Stimulated activated CD8-positive, alpha-beta memory T cell treated with anti-CD3 and anti-CD28 coated beads, Interleukin-4, amount 100 ng/mL, for 1 hour (primary cell): ENCODE measurements at places on chromosomes 5 and 9.

- DNase-seq, result no peak
These were observed 10.0 kb downstream of the CEMIP2 start for GRCh38 chr9:71758277-71758676.

DNA sequence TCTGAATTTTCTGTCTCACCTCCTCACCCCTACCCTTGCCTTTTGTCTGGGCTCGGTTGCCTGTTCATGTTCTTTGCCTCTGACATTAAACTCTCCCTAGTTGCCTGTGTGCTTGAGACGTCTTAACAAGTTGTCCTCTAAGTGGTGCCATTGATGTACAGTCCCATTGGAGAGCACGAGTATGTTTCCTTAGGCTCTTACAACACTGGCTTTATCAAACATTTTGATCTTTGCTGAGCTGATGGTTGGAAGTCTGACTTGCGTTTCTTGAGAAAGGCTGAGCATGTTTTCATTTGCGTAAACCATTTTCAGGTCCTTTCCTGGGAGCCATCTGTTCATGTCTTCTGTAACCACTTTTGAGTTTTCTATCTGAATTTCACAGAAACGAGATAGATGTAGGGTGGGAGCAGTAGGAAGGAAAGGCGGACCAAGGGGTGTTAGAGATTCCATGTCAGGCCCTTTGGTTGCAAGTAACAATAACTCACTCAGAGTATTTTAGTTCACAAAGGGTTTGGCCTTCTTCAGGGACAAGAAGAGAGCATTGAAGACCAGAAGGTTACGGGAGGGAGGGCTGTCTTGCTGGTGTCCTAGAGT lies 35.4 kb downstream of the OTULIN start:
- no peak for DNase-seq

- no peak for DNase-seq
These were observed 1.2 kb downstream of the FGF18 start for GRCh38 chr5:171420431-171421241.

GRCh38 chr9:126171641-126172040 lies 155.0 kb upstream of the MVB12B start:
- DNase-seq, result no peak

GRCh38 chr9:126693428-126693944 lies 79.8 kb downstream of the LMX1B start:
- DNase-seq, result no peak

DNA sequence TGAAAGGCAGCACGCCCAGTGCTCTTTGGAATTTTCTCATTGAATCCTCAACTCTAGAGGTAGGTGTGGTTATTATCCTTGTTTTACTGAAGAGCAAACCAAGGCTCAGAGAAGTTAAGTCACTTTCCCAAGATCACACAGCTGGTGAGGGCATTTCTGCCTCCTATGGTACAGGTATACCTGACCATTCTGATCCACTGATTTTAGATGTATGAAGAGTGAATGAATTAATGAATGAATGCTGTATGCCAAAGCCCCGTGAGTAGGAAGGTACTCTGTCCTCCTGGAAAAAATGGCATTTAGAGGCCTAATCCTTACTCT lies 18.2 kb upstream of the CSF1R start:
- DNase-seq, result no peak

GRCh38 chr5:4028384-4028783 lies 432.8 kb downstream of the IRX1 start:
- DNase-seq, result no peak

DNA sequence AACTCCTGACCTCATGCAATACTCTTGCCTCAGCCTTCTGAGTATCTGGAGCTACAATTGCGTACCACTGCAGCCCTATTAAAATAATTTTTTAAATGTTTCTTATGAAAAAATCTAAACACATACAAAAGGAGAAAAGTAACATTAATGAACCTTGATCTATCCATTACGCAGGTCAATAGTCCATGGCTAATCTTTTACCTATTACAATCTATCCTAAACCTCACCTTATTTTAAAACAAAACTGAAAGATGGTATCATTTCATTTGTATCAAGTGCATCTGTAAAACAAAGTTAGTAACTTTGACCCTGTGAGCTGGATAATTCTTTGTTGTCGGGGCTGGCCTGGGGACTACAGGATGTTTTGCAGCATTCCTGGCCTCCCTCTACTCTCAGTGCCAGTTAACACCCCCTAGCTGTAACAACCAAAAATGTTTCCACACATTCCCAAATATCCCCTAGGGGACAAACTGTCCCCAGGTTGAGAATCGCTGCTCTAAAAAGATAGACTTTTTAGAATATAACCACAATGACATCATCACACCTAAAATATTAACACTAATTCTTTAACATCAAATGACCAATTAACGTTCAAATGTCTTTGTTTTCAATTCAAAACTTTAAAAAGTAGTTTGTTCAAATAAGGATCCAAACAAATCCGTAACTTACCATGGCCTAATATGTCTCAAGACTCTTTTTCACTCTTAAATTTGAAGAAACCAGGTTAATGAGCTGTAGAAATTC lies 54.8 kb downstream of the RNF38 start:
- DNase-seq, result no peak

DNA sequence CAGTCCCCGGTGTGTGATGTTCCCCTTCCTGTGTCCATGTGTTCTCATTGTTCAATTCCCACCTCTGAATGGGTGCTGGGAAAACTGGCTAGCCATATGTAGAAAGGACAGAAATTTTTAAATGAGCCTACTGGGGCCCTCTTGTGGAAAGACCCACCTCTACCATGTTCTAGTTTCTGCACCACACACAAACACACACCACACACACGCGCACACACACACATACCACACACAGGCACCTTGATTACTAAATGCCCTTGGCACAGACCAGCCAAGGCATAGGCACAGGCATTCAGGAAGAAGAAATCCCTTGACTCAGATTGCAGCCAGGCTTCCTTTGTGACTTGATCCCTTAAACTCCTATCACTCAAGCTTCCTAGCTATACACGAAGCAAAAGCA lies 60.5 kb downstream of the SIL1 start:
- DNase-seq, result no peak

GRCh38 chr5:43065387-43065947 lies 25.3 kb upstream of the ANXA2R start:
- DNase-seq, result no peak

GRCh38 chr5:81021486-81021885 lies 61.3 kb downstream of the RASGRF2 start:
- no peak for DNase-seq

DNA sequence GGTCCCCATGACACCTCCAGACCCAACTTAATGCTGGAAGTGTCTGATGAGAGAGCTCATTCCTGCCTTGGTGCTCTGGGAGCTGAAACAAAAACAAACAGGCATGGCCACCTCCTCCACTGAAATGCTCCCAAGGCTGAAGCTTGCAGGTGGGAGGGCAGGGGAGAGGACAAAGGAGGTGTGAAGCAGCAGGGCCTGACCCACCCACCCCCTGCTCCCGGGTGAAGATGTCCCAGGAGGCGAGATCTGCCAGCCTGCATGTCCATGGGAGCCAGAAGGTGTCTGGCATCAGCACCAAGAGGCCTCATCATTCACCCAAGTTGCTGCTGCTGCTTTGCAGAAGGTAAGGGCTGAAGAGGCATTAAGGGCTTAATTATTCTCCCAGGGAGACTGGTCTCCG lies 4.2 kb upstream of the CCIN start:
- DNase-seq, result no peak

DNA sequence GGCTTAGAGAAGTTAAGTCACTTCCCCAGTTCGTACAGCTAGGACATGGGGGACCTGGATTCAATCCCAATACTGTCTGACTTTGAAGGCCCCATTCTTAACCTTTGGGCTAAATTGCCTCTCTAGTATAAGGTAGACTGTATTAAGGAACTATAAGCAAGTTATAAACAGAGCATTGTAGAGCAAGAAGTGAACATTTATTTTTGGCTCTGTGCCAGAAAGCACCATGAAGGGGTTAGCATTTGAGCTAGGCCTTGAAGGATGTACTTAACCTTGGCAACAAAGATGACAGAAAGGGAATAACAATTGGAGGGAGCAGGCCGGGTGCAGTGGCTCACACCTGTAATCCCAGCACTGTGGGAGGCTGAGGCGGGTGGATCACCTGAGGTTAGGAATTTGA lies 32.8 kb downstream of the GALNT10 start:
- no peak for DNase-seq

GRCh38 chr9:137008312-137008711 lies 11.9 kb upstream of the CLIC3 start:
- no peak for DNase-seq

DNA sequence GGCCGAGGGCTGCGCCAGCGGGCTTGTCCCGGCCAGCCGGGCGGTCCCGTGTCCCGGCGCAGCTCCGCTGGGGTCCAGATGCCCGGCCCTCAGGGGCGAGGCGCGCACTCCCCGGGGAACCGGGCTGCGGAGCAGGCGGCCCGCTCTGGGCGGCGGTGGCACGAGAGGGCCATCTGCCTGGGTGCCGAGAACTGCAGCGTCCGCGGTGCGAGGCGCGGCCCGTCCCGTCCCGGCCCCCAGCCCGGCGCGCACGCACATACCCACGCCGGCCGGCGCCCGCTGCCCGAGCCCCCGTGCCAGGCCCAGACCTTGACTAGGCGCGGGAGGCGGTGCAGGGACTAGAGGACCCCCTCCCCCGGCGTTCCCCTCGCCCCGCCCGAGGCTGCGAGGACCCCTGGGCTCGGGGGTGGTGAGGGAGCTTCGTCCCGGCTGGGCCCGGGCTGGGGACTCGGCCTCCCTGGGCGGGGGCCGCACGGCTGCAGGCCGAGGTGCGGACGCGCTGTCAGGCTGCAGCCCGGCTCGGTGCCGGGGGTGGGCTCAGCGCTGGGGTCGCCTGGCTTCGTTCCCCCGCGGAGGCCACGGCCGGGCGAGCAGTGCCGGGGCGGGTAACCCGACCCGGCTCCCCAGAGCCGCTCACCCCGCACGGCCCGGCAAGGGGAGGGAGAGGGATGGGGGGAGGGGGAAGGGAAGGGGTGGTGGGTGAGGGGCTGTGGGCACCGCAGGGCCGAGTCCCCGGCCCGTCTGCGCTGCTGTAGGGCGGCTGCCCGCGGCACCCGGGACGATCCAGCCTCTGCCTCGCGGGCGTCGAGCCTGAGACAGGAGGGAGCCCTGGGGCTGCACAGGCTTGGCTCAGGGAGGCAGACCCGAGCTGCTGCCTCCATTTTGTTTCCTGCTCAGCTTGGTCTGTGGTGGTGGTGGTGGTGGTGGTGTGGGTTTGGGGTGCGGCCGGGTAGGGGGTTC lies 1.2 kb upstream of the NSD1 start:
- no peak for DNase-seq

DNA sequence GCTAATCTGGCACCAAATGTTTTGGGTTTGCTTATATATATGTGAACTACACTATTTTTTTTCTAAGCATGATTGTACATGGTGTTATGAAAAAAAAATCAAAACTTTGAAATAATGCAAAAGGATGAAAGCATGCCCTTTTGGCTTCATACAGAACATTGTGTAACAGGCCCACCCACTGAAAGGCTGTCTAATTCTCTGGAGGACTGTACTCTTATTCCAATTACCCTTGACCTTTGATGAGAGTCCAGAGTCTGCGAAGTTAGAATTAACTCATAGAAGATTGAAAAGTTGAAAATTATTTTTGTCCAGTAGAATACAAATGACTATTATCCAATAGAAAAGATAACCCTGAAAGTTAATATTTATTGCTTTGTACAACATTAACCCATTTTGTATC lies 117.4 kb downstream of the ADAMTS12 start:
- DNase-seq, result no peak

DNA sequence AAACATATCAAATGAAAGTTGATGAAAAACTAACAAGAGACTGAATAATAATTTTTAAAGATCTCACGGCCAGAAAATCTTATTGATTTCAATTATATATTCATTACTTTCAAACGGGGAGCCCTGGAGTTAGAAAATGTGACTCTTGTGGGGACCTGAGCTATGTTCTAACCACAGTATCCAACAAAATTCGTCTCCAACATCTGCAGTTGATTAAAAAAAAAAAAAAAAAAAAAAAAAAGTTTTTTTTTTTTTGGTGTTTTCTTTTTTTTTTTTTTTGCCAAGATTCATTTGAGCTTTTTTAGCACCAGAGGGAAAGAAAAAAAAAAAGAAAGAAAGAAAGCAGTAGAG lies 144.3 kb upstream of the PIK3R1 start:
- no peak for DNase-seq

DNA sequence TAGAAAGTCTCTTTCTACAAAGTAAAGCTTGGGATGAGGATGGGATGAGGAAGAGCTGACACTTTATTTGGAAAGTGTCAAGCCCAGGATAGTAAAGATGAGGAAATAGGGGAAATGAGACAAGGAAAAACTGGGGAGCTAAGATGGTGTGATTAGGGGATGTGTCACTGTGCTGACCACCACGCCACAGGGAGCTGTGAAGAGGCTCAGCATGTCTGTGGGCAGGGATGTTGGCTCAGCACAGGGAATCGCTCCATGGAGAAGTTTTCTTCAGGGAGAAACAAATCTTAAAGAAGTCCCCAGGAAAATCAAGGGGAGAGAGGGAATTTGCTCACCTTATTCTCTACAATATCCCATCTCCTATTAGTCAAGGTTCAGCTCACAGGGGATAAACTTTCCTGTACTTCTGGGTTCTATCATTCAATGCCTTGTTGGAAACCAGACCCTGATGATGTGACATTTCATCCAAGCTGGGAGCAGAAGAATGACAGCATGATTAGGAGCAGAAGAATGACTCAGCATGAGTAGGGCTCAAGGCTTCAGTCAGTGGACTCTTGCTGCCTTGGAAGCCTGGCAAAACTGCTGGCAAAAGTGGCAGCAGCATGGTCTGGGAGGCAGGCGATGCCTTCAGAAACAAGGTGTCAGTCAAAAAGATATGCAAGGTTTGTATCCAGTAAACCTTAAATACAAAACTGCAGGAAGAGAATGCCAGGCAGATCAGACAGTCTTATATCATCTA lies 4.9 kb downstream of the HSPB3 start:
- no peak for DNase-seq

DNA sequence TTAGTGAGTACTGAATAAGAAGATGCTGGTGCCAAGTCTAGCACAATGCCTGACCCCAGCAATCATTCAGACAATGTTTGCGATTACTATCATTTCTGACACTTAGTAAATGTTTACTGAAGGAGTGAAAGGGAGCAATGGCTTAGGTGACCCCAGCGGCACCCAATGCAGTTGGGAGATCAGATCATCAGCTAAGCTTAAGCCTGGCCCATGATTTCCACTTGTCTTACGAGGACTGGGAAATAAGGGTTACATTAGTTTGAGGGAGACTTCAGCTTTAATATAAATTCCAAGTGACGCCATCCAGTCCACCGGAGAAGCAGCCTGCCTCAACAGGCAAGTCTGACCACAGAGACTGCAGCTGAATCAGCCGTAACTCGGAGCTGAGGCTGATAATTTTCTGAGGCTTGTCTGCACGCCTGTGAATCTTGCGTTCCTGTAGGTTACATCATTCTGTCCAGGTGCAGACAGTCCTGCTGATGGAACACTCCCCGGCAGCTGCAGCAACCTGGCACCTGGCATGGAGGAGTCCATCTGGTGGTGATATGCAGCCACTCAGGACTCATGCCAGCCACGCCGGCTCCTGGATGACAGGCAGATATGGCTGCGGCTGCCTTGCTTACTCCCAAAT lies 34.9 kb upstream of the FGF1 start:
- no peak for DNase-seq

GRCh38 chr5:142671801-142672200 lies 14.1 kb downstream of the FGF1 start:
- DNase-seq, result no peak

- no peak for DNase-seq
These were observed 83.9 kb downstream of the NR3C1 start for GRCh38 chr5:143319437-143320227.
